ENCODE measurements at places on chromosomes 3 and 15. TPM values are rescaled to one million over a fixed set of nuclear protein-coding genes. Genes with fewer than 3 reads are reported as not detected.

DNA sequence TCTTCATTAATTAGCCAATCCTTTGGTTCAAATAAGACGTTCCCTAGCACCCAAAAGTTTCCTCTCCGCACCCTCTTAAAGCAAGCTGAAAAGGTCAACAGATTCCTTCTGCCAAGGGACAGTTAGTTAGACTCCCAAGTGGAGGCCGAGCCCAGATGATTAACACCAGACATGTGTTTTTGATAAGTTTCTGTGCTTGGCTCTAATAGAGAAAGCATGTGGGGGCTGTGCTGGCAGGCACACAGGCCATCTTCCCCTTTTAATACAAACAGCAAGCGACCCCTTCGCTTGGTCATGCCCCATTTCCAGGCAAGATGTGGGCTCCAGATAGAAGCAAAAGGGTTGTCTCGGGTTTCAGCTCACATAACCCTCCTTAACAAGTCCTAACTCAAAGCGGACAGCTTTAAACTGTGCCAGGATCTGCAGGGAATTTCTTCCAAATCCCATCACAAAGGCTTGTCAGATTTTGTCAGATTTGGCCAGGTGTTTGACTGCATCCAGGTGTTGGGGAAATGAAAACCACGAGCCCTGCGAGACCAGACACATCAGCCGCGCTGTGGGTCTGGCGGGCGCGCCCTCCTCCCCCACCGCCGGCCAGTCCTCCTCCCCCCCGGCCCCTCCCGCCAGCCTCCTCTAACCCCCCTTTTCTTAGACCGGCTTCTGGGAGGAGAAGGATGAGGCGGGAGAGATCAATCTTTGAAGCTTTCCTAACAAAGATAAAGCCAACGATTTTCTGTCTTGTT lies 3.3 kb downstream of the HES1 start:
- DNase-seq = no peak

- peak; percentile 22 for DNase-seq
Measured at GRCh38 chr15:85831415-85832113, 36.8 kb upstream of the KLHL25 start.

DNA sequence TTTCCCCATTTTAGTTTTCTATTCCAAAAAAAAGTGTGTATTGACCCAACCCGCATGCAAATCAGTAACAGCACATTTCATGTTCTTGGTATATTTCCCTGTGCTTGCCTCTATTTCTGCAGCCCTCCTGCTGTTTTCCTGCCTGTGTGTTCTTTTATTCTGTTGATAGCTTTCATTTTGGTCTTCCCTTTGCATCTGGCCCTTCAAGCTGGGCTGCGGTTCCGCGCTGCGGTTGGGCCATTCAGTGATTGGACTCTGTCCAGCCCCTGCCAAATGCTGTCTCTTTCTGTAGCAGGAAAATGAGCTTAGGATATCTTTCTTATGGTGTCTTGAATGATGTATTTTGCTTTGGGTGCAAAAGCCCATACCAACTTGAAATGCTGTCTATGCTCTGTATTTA lies 49.9 kb downstream of the ZNF621 start:
- no peak for DNase-seq

DNA sequence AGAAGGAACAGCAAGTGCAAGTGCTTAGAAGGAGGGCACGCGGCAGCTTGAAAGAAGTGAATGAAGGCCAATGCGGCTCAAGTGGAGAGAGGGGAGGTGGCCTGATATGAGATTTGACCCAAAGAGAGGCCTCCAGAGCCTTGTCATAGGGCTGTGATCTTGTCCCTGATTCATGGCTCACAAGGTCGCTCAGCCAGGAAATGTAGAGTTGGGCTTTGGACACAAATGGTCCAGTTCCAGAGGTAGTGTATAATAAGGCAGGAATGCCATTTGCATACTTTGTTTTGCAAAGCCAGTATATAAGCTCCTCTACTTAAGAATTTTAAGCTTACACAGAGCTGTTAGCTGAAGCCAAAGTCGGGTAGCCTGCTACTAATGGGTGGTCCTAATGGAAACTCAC lies 33.7 kb downstream of the HGD start:
- DNase-seq = no peak

DNA sequence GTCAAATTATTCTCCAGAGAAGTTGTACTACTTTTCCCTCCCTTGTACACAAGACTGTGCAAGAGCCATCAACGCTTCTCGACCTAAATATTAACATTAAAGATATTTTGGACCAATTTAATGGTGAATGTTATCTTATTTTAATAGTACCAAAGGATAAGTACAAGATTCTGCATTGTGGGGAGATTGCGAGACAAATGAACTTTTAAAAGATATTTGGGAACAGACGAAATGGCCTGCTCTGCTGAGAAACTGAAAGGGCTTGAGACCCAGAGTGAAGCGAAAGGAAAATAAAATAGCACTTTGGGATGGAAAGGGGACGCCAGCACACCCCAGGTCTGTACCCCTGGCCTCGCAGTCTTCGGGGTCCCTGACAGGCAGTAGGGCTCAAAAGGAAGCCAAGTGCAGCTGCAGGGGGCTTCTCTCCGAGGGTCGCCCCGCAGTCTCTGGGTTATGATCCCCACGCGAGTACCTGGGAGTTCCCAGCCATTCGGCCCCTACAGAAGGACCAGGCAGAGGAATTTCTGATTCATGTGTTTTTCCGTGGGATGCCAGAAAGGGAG lies 97.6 kb upstream of the VGLL3 start:
- no peak for DNase-seq

DNA sequence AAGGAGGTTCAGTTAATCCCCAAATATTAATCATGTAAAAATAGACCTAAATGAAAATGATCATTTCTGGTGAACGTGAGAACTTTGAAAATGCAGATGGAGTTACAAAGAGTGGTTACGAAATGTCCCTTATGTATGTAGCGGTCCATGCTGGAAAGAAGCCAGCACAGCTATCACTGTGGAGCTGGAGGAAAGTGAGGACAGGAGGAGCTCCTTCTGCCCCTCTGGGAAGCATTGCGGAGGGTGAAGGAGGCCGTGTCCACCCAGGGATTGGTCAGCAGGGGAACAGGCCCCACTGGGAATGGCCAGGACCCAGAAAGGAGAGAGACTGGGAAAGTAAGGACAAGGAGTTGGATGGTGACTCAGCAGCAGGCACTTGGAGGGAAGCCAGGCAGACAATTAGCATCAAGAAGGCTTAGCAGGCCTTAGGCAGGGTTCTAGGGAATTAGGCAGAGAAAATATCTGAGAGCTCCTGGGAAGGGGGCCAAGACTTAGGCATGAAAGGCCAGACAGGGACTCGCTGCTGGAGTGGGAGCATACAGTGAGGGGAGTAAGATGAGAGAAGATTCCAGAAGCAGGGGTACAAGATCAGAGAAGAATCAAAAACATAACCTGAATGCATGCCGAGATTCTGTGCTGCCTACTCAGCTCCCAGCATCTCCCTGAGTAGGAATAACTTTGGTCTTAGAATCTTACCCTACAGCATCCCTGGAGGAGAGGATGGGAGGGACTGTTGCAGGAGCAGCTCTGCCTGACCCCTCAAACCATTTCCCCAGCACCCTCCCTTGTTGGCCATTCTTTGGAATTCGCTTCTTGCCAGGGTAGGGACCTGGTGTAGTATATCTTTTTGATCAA lies 171.0 kb upstream of the UMPS start:
- DNase-seq = peak; percentile 63

DNA sequence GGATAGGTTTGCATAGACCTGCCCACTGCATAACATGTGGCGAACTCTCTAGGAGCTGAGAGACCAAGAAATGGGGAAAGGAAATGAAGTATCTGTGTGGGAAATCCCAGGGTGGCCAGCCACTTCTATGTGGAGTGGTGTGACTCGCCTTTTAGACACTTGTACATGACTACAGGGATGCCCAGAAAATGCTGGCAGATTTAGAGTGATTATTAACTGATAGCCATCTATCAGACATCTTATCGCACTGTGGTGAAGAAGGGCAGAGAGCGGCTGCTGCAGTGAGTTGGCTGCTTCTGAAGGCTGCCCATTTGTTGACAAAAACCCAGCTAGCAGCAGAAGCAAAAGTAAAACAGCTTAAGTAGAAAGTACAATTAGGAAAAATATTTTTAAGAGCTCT lies 18.1 kb upstream of the STAC start:
- no peak for DNase-seq

DNA sequence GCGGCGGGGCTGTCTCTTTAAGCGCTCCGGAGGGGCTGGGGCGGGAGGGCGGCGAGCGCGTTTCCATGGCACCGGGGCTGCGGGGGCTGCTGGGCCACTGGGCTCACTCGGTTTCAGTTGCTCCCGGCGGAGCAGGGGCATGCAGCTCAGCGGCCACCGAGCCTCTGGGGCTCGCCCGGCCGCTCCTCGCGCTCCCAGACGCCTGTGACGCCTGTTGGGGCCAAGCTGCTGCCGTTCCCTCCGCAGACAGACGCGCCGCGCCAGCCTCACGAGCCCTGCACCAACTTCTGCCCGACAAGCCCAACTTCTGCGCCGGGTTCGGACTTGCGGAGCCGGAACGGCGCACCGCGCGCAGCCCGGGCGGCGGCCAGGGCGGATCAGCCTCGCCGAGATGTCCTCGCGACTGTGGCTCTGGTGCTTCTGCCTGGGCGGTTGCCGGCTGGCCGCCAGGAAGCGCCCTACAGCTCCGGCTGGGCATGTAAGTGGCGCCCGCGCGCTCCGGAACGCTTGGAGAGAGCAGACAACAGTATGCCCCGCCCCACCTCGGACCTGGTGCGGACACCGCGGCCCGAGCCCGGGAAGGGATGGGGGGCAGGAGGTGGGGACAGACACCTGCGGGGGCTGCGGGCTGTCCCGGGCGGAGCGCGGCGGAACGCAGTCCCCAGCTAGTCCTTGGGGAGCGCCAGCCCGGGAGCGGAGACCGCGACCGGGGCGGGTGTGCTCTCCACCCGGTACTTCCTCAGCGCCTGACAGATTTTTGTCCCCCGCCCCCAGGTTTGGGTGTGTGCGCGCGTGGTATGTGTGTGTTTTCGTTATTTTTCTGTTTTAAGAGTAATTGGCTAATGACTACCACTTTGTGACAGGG lies 154.1 kb upstream of the GOLIM4 start:
- DNase-seq = peak; percentile 59

GRCh38 chr3:54691289-54691771 lies 236.5 kb downstream of the LRTM1 start:
- DNase-seq = no peak

GRCh38 chr15:62886431-62887071 lies 156.0 kb upstream of the TPM1 start:
- DNase-seq = no peak

DNA sequence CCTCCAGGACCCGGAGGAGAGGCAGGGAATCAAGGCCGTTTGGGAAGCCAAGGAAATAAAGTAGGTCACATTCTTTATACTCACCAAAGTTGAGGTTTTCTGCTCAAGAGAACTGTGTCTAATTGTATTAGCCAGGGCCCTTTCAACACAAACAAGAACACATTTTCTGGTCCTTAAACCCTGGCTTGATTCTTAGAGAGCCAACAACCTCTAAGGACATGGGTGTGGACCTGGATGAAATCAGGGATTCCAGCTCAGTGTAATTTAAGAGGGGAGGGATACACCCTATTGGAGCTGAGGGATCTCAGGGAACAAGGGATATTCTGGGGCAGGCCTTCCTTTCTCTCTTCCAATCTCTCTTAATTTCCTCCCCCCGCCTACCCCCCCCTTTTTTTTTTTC lies 104.8 kb downstream of the COL6A6 start:
- DNase-seq = no peak

- no peak for DNase-seq
Measured at GRCh38 chr3:119497820-119498185, 544 bp upstream of the TIMMDC1 start.

DNA sequence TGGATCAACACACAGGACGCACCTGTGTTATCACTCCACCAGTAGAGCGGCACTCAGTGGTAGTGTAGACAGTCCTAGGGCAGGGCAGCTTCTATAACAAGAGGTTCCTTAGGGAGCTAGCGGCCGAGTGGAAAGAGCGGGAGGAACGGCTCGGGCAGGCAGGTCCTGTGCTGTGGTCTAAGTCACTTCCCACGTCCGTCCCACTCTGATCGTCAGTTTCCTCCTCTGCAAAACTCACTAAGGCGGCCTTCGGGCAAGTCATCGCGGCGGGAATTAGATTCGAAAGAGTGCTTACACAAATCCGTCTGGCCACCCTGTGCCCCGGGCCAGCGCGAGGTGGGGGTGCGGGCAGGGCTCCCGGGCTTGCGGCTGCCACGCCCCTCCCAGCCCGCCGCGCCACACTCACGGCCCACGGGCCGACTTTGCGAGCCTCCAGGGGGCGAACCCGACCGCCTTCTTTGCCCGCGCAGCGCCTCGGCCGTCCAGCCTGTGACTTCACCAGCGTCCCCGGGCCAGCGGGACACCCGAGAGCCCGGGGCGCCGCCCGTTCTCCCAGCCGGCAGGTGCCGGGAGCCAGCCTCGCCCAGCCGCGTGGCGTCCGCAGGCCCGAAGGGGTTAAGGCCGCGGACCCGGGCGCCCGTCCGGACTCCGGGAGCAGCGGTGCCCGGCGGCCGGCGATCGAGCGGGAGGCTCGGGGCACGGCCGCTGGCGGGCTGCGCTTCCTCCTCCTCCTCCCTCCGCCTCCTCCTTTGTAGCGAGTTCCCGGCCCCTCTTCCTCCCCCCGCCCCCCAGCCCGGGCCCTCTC lies 416 bp upstream of the CORO2B start:
- DNase-seq = peak; percentile 83

DNA sequence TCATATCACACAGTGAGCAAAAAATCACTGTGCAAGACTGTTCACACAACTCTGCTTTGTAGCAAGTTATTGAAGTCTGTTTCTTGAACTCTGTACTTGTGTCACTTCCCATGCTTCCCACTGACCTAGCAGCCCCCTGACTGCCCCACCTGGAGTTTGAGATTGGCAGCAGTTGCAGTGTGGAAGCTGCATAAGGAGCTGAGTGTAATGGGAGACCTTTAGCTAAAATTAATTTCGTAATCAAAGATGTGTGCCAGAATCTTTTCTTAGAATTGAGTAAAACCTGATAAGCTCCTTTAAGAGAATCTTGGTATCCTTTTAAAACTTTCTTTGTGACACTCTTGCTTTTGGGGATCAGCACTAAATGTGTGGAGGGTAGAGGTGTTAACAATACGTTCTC lies 42.8 kb downstream of the NKIRAS1 start:
- no peak for DNase-seq

DNA sequence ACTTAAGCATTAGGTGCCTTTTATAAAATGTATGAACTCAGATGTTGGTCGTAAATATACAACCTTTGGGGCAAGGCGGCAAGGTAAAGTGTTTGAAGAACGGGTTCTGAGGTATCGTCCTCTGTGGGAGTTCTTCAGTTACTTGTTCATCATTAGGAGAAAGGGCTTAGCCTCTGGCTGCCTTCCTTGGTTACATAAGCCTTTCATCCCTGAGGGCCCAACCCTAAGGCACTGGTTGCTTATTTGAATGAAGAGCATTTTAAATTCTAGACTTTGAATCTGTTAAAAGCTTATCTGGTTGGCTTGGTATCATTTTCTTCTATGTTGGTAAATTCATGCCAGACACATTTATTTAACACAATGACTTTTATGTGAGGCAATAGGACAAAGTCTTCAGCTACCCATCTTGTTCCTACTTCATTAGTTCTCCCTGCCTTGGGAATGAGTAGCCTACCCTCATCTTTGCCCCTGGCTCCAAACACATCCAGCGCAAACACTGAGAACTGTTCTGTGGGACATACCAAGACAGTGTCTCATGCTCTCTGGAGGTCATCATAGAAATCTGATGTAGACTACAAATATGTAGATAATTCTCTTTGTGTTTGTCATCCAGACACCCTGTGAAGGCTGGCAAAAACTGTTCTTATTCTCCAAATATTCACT lies 12.4 kb upstream of the CCDC80 start:
- DNase-seq = no peak

- DNase-seq = no peak
Measured at GRCh38 chr15:55389264-55389607, 18.9 kb downstream of the CCPG1 start.

ATP13A5 gene
- 0.41 TPM for total RNA-seq

MORC1 gene
- under 0.01 TPM for total RNA-seq

RYK gene
- 89.3 TPM for total RNA-seq

DAPK2 gene
- 0.82 TPM for total RNA-seq

NLGN1 gene
- total RNA-seq = 59.1 TPM

PDZRN3 gene
- total RNA-seq = 45.7 TPM

UBA5 gene
- 77.9 TPM for total RNA-seq
